ENCODE measurements at places on chromosomes 11 and 22.
A peak's percentile ranks its signal among the peaks of the same experiment; 100 is the strongest.

- no peak for DNase-seq
Measured at GRCh38 chr11:123421589-123421988, 8.5 kb upstream of the GRAMD1B start.

DNA sequence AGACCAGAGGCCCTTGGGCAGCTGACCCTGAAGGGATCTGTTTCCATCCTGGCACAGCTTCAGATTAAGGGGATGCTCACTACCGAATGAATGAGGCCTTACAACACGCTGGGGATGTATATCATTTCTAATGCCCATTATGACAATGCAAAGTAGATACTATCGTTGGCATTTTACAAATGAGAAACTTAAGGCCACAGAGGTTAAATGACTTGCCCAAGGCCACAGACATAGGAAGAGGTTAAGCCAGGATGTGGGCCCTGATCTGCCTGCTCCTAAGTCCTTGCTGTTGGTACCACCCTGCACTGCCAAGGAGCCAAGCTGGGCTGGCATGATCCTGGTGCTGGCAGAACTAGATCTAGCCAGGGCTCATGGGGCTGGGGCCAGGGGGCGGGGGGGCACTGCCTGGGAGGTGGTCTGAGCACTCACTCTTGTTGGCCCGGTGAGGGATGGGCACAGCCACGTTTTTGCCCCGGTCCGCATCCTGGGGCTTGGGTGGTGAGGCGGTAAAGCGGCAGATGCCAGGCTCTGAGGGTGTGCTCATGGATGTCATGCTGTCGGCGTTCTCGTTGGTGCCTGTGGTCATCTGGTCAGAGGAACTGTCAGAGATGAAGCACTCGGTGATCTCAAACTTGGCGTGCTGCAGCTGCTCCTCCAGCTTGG is 102.8 kb downstream of the CEP164 start:
- DNase-seq: no peak

DNA sequence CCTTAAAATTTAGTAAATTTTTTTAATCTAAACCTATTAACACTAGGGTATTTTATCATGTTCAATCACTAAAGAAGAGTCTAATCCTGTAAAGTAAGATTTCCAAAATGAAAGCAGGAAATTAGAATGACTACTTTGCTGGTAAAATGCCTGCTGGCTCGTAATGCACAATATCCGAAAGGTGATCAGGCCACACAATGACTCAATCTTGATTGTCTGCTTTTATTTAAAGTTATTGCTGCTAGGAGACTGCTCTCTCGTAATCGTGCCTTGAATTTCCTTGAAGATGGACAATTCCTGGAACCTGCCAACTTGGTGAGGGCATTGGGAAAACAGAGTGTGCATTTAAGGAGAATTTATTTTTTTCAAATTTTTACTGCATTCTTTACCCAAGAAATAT is 1786.5 kb upstream of the RAG2 start:
- no peak for DNase-seq

DNA sequence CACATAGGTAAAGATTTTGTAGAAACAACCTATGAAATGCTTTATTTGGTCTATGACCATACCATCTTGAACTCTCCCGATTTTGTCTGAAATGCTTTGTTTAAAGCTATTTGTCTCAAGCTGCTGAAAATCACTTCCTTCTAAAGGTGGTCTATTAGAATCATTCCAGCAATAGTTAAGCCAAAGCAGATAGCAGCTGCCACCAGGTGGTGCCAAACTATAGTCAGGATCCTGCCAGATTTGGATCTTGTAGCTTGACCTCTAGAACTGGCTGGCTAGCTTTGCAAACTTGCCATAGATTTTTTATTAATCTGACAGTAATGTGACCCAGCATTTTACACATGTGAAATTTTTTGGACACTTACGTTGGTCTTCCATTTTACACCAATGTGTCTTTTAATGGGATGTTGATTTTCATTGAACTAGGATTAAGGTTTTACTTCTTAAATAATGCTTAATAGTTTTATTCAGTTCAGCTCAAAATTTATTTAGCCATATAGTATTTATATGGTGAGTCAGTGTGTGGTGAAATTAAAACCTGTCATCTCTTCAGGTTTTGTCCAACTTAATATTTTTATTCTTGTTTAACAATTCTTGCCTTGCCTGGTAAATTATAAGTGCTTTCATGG is 19.7 kb downstream of the CTR9 start:
- no peak for DNase-seq

DNA sequence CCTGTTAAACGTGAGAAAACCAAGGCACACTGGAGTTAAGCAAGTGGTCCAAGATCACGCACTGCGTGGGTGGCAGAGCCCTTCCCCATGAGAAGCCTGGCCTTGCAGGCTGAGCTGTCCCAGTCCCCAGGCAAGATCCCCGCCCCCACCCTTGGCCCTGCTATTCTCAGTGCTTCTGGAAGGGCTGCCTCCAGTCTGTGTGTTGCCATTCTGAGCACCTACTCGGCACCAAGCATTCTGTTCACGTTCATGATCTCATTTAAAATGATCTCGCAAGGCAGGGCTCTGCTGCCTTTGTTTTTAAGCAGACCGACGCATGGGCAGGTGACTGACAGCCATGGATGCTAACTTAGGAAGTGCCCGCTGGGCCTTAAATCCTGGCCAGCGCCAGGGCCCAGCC is 62.8 kb downstream of the PHF21B start:
- no peak for DNase-seq

DNA sequence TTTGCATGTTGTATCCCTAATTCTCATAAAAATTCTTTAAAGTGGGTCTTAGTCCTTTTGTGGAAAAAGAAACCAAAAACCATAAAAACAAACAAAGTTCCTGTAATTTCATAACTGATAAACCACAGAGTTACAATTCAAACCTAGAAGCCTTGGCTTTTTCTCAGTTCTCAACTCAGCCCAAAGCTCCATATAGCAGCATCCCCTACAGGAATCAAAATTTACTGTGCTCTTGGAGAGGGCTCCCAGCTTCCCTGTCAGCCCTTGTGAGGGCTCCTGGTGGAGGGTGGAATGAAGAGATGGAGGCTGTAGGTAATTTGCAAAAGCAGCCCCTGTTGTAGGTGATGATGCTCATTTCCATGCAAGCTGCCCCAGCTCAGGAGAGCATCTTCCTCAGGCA is 506.1 kb upstream of the KIRREL3 start:
- DNase-seq: no peak

DNA sequence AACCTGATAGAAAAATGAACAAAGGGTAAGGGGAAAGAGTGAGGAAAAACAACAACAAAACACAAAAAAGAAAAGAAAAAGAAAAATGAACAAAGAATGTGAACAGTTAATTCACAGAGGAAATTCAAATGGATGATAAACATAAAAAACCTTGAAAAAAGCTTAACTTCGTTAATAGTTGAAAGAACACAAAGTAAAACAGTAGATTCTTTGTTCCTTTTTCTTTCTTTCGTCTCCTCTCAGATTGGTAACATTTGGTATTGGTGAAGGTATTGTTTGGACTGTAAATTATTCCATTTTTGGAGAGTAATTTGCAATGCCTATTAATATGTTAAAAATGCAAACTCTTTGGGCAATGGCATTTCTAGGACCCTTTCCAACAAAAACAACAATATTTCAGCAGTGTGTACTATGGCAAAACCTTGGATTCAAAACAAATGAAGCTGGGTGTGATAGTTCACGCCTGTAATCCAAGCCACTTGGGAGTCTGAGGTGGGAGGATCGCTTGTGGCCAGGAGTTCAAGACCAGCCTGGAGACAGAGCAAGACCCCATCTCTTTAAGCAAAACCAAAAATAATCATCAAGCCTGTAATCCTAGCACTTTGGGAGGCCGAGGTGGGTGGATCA is 3.3 kb upstream of the BACE1 start:
- no peak for DNase-seq

GRCh38 chr11:128359515-128359914 is 227.8 kb downstream of the ETS1 start:
- DNase-seq: no peak

- DNase-seq: peak; percentile 52
Measured at GRCh38 chr22:39920134-39920743, 19.4 kb downstream of the GRAP2 start.

- DNase-seq: no peak
Measured at GRCh38 chr11:101363706-101364275, 220.0 kb downstream of the TRPC6 start.

- DNase-seq: no peak
Measured at GRCh38 chr11:72226701-72227100, 2.1 kb downstream of the INPPL1 start.

DNA sequence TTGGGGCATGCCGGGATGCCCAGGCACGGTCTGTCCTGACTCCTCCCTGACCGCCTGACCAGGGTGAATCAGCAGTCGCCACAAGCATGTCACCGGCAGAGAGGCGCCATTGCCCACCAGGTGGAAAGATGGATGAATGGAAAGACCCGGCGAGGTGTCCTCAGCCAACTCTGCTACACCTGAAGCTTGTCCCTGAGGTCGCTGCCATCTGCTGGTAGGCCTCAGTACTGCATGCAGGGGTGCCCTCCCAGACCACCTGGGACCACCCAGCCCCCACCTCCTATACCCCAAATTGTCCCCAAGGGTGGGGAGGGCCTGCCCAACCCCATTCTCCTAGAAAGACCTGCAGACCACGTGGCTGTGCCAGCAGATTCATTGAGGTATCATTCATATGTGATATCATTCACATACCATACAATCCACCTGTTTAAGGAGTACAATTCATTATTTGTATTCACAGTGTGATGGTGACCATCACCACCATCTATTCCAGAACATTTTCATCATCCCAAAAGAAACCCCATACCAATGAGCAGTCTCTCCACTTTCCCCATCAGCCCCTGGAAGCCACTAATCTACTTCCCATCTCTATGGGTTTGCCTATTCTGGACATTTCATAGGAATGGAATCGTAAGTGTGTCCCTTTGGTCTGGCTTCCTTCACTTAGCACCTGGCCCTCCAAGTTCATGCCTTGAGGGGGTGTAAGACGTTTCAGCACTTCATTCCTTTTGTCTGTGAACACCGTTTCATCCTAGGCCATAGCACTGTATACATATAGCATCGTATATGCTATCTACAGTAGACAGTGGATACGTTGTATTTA is 17.5 kb downstream of the FGF3 start:
- no peak for DNase-seq

- DNase-seq: no peak
Measured at GRCh38 chr11:20046416-20046815, 113.9 kb downstream of the DBX1 start.

Data from activated CD8-positive, alpha-beta memory T cell treated with anti-CD3 and anti-CD28 coated beads for 4 hours (primary cell).